ENCODE measurements at places on chromosomes 3 and 15.

DNA sequence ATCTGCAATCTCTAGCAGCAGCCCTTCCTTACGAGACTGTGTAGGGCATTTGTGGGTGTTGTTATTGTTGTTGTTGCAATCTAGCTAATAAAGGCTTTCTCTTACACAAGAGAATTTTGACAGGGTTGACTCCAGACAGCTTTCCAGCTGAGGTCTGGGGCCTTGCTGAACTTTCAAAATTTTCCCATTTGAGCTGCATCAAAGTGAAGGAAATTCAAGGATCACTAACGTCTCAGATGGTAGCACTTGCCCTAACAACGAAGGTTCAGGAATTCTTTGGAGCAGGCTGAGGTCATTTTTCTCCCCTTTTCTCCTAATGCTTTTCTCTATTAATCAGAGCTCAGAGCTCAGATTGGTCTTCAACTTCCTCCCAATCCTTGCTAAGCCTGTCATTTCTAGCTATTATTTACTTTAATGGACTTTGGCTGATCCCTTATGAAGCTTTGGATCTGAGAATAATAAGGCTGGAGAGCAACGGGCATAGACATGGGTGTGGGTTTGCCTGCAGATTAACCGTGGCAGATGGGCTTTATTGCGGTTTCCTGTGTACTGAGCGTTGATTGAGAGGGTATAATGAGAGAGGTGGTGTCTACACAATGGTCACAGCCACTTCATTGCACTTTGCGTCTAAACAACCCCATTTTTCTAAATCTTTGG, 614.0 kb upstream of the AGTR1 start:
- DNase-seq: no peak

GRCh38 chr3:139421460-139421859, 32.0 kb upstream of the COPB2 start:
- DNase-seq: no peak

DNA sequence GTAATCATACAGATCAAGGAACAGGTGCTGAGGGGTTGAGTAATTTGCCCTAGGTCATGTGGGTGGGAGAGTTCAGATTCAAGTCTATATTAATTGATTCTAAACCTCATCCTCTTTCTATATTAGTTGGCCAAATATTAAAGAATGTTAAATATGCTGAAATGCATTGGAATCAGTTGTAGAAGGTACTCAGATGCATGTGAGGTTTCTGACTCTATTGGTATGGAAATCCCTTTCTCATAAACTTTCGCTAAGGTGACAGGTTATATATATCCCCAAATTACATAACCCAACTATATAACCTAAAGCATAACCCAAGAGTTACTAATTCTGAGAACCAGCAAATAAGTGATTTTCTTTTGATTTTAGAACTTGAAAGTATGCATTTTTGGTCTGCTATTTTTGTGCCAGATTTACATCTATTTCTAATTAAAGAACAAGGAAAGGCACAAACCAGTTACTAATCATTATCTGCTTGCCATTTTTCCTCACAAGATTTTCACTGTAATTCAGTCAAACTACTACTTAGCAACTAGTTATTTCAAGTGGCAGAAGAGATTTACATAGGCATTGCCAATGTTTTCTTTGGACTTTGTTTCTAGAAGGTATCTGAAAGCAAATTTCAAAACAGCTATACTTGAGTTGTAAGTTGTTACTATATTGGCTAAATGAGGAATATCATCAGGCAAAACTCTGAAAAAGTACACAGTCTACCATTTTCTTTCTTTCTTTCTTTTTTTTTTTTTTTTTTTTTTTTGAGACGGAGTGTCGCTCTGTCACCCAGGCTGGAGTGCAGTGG, 201.3 kb downstream of the RBMS3 start:
- DNase-seq: no peak

DNA sequence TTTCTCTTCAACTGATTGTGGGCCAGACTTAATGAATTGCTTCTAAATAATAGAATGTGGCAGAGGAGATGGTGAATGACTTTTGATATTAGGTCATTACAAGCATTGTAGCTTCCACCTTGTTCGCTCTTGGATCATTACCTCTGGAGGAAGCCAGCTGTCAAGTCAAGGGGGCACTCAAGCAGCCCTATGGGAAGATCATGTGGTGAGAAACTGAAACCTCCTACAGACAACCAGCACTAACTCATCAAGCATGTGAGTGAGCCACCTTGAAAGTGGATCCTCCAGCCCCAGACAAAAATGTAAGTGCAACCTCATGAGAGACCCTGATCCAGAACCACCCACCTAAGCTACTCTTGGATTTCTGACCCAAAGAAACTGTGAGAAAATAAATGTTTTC, 109.8 kb upstream of the TBC1D5 start:
- no peak for DNase-seq

All from H54 (cell line).